Kidney (tissue), 22 donors: ENCODE measurements at places on chromosomes 12 and 14.
A peak's percentile ranks its signal among the peaks of the same experiment; 100 is the strongest.

- peak; percentile 31 for DNase-seq
Observed at GRCh38 chr12:6367065-6367968, 8.0 kb downstream of the SCNN1A start.

DNA sequence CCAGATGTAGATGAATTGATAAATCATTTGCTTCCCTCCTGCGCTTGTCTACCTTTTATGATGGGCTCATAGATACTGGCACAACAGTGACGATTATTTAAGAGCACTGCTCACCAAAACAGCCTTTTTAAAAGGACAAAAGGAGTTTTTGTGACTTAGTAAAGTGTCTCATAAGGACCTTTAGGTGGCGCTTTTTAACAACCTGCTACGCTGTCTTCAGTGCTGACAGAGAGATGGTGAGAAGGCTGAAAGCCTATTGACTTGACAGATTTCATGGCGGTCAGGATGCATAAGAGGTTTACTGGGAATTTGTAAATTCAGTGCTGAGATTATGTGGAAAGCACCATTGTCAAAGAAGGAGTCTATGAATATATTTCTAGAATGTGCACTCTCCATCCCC, 87.6 kb downstream of the SLC15A5 start:
- no peak for DNase-seq

DNA sequence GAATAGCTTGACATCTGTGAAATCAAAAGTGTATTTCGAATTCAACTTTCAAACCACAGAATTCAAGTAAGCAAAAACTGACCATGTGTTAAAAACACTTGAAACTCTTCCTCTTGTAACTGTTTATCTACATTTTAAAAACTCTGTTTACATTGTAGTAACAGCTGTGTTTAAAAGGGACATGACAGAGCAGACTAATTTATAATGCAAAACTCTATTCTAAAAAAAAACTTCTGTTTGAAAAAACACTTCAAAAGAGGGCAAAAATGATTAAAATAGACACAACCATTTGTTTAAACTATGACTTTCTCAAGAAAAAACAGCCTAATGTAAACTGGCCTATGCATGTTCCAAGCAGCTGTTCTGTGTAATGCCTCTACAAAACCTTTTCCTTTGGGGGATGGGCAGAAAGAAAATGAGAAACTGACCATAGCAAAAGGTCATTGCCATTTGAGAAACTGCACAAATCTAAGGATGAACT, 149.1 kb upstream of the HMGA2 start:
- peak; percentile 54 for DNase-seq

DNA sequence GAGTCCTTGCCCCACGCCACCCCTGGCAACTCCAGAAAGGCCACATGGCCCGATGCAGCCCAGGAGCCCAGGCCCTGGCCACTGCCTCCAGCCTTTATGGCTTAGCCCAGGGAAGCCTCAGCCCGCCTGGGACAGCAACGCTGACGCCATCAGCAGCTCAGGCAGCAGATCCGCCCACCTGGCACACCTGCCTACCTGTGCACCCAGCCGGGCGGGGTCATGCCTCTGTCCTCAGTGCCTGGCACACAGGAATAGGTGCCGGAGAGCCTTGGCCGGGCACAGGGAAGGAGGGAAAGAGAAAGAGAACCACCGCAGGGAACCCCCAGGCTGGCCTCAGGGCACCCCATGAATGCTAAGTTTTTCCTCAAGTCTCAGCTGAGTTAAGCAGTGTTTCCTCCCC, 21.1 kb downstream of the BEGAIN start:
- DNase-seq = no peak

DNA sequence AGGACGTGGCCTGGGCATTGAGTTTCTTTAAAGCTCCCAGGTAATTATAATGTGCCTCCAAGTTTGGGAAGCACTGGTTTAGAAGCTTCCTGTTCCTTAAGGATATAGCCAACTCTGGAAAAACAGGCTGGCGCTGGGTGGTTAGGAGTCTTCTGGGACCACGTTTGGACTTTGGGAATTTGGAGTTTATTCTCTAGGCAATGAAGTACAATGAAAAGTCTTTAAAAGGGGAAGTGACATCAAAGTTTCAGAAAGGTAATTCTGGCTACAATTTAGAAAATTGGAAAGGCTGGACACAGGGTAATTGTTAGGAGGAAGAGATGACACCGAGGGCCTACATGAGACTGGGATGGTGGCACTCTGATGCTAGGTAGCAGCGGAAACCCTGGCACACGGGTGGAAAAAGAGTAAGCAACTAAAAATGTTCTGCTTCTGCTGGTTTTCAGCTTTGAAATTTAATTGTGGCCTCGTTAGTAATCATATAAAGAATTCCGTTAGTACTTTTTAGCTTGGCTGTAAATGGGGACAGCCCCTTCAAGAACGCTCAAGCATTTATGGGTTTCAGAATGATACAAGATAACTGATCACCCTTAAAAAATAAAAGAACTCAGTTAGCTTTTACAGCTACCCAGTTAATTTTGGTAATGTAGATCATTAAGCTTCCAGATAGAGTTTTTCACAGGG, 12.7 kb upstream of the DCP1B start:
- no peak for DNase-seq

DNA sequence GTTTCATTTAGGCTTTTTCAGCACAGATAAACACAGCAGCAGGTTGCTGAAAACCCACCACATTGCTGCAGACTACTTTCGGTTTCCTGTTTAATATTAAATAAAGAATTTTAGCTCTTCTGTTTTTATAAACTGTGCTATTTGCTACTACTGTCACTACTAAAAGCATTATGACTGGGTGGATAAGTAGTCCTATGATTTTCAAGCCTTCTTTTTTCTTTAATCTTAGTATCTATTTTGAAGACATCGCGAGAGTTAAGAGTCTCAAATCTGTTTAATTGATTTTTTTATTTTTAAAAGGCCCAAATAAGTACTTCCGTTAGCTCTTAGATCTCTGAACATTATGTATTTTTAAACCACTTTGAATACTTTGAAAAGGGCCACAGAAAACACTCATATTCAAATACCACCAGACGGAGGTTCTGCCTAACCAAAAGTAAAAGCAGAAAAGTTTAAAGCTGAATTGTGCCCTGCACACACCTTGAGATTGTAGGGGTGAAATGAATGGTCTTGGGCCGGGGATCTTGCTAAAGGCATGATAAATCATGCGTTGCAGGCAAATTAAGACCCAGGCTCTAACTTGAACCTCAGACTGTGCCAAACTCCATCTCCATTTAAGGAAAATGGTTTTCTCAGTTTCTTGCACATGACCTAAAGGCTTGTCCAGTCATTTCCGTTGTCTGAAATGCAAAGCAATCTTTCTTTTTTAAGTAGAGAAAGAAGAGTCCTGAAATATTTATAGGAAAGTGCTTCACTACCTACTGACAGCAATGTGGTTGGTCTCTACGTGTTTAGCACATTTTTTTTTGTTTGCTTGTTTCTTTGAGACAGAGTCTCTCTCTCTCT, 13.6 kb upstream of the FOXN3 start:
- DNase-seq = no peak

GRCh38 chr12:56993346-56993745, 13.0 kb downstream of the ZBTB39 start:
- DNase-seq = no peak

DNA sequence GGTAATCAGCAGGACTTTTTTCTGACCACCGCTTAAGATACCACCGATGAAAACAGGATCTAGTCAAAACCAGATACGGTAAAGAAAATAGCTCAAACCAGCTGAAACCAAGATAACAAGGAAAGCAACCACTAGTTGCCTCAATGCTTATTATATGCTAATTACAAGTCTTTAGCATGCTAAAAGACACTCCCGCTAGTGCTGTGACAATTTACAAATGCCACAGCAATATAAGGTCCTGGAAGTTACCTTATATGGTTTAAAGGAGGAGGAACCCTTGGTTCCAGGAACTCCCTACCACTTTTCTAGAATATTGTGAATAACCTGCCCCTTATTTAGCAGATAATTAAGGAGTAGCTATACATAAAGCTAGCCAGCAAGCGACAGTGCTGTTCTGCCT, 976.4 kb upstream of the SEL1L start:
- no peak for DNase-seq

GRCh38 chr12:25424211-25424731, 128.8 kb downstream of the LMNTD1 start:
- DNase-seq = no peak

GRCh38 chr12:56591961-56592360, 38.2 kb downstream of the BAZ2A start:
- DNase-seq = no peak
